ENCODE measurements at places on chromosomes 11 and 22.

GRCh38 chr22:46660604-46661201, 40.5 kb downstream of the GRAMD4 start:
- DNase-seq: no peak

GRCh38 chr11:130947889-130948288, 31.6 kb upstream of the SNX19 start:
- DNase-seq: no peak

DNA sequence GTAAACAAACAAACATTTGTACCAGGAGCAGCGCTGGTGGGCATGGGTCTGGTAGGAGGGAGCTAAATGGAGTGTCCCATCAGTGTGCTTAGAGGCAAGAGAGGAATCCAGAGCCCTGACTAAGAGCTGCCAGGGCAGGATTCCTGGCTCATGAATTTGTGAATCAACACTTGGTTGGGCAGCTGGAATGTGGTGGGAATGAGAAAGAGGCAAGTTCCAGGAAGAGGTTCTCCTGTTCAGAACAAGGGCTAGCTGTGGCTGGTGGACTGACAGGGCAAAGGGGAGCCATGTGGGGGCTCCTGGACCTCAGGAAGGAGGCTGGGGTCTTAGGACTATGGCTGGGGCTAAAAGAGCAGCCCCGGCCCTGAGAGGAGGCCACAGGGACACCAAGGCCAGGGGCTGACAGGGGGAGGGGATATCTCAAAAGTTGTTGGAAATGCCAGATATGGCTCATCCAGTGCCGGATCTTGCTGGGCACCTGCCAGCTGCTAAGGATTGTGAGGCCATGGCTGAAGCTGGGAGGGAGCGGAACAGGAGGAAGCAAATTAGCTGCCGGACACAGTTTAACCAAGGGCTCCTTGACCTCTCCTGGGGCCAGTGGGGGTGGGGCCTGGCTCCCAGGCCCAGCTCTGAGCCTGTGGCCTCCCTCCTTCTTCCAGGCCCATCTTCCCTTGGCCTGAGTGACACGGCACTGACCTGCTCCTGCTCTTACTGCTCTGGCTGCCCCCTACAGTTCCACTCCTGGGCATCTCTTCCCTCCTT, 14.6 kb upstream of the P2RY6 start:
- no peak for DNase-seq

DNA sequence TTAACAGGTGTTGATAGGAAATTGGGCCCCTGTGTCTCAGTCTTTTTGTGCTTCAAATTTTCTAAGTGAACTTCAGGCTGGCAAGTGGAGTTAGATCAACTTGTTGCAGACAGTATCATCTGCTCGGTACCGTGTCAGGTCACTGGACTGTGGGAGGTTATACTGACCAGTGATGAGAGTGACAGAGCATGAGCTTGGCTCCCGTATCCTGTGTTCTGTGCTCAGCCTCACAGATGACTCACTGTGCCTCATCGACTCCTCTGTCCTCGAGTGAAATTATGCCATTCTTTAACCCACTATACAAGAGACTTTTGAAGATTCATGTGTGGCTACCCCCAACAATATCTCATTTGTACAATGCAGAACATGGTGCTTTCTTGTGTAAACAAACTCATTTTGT, 7.9 kb downstream of the GRAP2 start:
- no peak for DNase-seq

GRCh38 chr22:38628444-38628843, 27.7 kb downstream of the FAM227A start:
- DNase-seq: no peak

GRCh38 chr11:70315716-70316115, 45.2 kb downstream of the PPFIA1 start:
- no peak for DNase-seq

- no peak for DNase-seq
Measured at GRCh38 chr22:19598054-19598855, 74.0 kb upstream of the CLDN5 start.

GRCh38 chr11:34049028-34049427, 2.5 kb upstream of the CAPRIN1 start:
- no peak for DNase-seq

DNA sequence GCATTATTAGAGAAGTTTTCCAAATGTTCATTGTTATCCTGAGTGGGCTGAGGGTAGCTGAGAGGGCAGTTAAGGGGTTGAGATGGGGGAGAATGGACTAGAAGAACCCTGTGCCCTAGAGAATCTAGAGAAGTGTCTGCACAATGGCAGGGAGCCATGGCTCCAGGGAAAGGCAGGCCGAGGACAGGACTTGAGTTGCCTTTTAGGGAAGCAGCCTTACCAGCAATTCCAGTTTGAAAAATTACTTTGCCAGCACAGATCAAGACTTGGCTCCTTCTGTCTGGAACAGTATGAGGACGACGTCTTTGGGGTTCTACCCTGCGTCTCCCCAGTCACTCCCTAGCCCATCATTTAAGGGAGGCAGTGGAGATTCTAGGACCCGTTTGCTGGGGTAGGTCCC, 25.7 kb upstream of the MICAL3 start:
- DNase-seq: no peak

DNA sequence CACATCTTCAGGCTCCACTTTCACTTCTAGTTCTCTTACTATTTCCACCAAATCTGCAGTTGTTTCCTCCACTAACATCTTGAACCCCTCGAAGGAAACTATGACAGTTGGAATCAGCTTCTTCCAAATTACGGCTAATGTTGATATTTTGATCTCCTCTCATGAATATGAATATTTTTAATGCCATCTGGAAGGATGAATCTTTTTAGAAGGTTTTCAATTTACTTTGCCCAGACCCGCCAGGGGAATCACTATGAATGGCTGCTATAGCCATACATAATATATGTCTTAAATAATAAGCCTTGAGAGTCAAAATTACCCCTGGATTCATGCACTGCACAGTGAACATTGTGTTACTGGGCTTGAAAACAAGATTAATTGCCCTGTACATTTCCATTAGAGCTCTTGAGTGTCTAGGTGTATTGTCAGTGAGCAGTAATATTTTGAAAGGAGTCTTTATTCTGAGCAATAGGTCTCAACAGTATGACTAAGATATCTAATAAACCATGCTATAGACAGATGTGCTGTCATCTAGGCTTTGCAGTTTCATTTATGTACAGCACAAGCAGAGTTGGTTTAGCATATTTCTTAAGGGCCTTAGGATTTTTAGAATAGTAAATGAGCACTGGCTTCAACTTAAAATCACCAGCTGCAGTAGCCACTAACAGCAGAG, 48.3 kb upstream of the LRRC55 start:
- no peak for DNase-seq

GRCh38 chr11:69211920-69212797, 56.4 kb downstream of the SMIM38 start:
- peak; percentile 18 for DNase-seq

DNA sequence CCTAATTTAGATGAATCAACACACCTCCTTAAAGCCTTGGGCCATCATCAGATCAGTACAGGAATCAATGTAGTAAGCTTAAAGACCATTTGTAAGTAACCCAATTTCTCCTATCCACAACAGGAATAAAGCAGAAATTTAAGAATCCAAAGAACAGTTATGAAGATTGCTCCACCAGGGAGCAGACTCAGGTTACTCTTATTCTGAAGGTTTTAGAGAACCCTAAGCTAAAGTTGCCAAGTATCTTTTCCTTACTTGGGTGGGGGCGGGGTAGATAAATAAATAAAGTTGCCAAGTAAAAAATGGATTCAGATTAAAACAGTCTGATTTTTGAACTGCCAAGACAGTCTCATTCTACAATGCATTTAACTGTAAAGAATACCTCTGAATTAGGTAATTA, 18.1 kb downstream of the CKAP5 start:
- no peak for DNase-seq

GRCh38 chr11:8252388-8252787, 11.3 kb downstream of the LMO1 start:
- peak; percentile 2 for DNase-seq

DNA sequence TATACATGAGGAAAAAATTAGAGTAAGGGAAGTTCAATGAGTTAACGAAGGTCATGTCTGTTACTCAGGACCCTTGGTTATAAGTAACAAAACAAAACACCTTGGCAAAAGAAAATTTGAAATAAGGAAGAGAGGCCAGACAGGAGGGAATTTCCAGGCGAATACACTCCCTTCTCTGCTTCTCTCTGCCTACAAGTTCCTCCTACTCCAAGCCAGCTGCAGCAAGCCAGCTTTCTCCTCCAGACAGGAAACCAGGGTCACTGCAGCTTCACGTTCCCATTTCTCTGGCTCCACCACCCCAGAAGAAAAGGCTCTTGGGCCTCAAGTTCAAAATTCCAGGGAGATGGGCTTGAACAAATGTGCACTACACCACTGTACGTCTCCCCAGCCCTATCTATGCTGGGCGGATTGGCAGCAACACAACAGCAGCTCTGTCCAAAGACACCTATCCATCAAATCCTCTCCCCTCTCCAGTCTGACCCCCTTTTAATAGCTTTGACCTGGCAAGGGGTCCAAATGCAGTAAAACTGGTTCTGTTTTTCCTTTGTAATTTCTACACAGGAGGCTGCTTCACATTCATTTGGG, 27.7 kb downstream of the SMCO4 start:
- DNase-seq: no peak

GRCh38 chr22:37163096-37163489, 13.4 kb upstream of the IL2RB start:
- DNase-seq: no peak

- DNase-seq: no peak
Measured at GRCh38 chr22:20533879-20534265, 26.5 kb downstream of the MED15 start.

GRCh38 chr11:94315664-94316063, 11.3 kb downstream of the IZUMO1R start:
- DNase-seq: no peak

GRCh38 chr11:26297189-26297975, 34.5 kb upstream of the ANO3 start:
- DNase-seq: no peak

- no peak for DNase-seq
Measured at GRCh38 chr22:38728871-38729796, 23.4 kb downstream of the GTPBP1 start.

DNA sequence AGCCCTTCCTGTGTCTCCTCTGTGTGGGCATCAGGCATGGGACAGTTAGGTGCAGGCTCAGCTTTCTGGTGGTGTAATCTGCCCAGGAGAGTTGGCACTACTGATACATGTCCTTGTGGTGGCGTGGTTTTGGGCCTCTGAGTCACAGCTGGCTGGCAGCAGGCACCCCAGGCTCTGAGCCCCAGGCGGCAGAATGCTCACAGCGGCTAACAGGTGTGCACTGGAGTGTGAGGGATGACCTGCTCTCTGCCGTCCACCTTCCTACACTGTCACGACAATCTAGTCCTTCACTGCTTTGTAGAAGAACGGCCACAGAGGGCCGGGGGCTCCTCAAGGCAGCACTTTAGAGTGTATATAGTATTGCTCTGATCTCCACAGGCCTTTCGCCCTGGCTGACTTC, 100.3 kb upstream of the PITPNB start:
- no peak for DNase-seq

DNA sequence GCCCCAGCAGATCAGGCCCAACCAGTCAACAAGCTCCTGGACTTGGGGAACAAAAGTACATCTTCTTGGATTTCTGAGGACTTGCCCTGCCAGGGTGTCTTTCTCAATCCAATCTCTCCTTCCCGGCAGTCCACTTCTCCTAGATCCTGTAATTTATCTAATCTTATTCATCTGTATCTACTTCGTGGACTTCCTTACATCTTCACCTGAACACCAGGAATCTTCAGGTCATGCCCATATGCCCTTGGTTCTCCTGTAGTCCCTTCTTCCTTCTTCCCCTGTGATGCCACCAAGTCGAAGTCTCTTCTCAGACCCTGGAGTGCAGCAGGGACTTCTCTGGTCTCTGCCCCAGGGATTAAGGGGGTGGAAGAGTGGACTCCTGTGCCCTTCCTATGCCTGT, 100.3 kb downstream of the ZNF280B start:
- no peak for DNase-seq

DNA sequence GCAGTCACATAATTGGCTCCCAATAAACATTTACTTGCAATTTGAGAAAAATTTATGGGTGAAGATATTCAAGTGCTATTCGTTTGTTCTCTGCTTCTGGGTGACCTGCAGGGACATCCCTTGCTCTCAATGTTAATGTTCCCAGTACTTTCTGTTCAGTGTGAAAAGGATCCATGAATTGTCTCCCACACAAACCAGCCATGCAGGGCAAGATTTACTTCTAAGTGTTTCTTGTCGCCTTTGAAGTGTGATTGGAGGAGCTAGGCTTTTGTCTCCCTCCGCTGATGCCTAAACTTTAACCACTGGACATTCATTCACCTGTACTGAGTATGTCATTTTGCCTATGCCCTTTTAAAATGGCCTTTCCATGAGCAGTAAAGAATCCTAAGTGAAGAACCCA, 66.4 kb upstream of the ADA2 start:
- no peak for DNase-seq

DNA sequence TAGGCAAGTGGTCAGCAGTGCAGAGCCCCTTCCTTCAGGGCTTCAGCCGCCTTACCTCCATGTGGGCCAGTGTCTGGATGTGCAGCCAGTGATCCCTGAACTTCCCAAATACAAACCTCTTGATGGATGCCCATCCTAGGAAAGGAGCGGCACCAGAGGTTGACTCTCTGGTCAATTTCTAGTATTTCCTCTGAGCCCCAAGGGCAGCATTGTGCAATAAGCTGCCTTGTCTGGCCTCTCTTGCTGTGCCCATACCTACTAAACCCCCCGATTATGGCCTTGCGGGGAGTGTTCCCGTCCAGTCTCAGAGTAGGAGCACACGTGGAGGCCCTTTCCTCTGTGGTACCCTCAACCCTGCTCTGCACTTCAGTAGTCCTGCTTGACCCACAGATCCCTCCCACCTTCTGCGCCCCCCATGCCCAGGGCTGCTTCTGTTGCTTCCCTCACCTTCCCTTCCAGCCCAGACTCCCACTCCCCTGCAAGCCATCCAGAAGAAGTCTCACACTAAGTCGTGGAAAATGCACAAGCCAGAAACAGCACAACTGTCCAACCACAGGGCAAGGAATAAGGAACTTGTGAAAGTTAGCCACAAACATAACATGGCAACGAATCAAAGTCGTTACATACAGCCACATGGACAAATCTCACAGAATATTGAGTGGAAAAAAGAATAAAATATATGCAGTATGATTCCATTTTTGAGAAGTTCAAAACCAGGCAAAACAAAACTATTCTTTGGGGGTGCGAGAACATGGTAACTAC, 39.6 kb upstream of the HORMAD2 start:
- DNase-seq: no peak

DNA sequence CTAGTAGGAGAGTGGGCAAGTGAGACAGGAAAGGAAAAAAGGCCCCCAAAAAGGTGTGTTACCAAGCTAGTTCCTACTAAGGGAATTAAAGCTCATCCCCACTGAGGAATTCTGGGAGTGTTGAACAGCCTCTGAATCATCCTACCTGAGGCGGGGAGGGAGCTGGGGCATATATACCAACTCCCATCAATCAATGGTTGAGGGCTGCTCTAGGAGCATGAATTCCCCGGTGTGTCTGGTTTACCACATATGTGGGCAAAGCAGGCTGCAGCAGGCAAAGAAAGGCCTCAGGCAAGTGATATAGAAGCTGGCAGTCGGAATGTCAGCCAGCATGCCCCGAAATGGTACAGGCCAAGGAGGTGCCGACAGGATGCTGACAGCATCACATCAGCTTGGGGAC, 23.6 kb upstream of the CDON start:
- no peak for DNase-seq
